Neural crest cell (in vitro differentiated cells): ENCODE measurements at places on chromosomes 7 and 10. TPM values are rescaled to one million over a fixed set of nuclear protein-coding genes. Genes with fewer than 3 reads are reported as not detected.

GRCh38 chr10:78905957-78906308, 162.8 kb upstream of the ZMIZ1 start:
- no peaks in the 10 kb centered on the region for H3K36me3 ChIP-seq
- no peak overlapping the region for H3K27ac ChIP-seq
- peaks cover 28% of the 10 kb centered on the region for H3K4me1 ChIP-seq
- DNase-seq, result no peak
- no peak overlapping the region for H3K4me3 ChIP-seq

DNA sequence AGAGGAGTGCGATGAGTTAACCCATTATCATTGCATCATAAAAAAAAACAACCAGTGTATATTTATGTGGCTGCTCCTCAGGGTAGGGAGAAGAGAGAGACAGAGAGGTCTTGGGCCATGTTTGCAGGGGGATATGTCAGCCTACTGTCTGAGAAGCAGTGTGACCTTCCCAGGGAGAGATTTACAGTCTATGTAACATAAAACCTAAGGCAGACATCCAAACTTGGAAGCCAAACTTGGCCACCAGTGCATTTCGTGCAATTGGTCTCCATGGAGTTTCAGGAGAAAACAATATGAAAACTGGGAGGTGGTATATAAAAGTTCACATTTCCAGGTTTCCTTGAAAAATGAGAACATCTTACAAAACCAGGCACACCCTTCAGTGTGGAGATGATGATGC, 85.9 kb upstream of the CXCL12 start:
- DNase-seq, result no peak
- no peak overlapping the region for H3K4me3 ChIP-seq
- peaks cover 4% of the 10 kb centered on the region for H3K4me1 ChIP-seq
- H3K27me3 ChIP-seq, result no peaks in the 10 kb centered on the region

DNA sequence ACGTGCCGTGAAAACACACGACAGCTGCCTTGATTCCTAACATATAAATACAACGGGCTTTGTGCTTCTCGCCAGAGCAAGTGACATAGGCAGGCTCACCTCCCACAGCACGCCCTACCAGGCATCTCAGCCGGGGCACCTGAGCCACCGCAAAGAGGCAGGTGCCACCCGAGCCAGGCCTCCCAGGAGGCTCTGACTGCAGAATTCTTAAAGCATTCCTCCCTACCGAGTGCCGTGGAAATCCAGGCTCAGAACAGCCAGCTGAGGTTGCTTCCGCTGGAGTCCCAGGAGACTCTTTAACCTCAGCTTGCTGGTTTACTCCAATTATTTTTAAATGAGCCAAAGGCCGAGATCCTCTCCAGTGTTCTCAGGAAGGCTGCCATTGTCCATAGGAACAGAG, 206.5 kb downstream of the USP6NL start:
- no peaks in the 10 kb centered on the region for H3K27me3 ChIP-seq
- no peak for DNase-seq
- H3K36me3 ChIP-seq, result peaks cover 5% of the 10 kb centered on the region
- H3K27ac ChIP-seq, result peak overlapping the region; percentile 67

DNA sequence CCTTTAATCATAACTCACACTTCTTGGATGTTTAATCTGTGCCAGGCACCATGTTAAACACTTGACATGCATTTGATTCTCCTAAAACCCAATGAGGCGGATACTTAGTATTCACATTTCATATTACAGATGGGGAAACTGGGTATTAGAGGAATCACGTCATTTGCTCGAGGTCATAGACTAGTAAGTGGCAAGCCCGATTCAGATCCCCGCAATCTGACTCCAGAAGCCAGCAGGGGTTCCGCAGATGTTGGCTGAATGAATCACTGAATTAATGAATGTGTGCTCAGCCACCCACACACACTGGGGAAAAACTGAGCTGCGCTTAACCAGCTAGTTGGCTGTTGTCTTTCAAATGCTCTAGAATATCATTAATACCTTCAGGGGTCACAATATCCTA, 22.5 kb upstream of the ENO4 start:
- H3K4me3 ChIP-seq, result no peak overlapping the region
- peaks cover 38% of the 10 kb centered on the region for H3K27me3 ChIP-seq
- no peaks in the 10 kb centered on the region for H3K36me3 ChIP-seq
- no peak overlapping the region for H3K27ac ChIP-seq
- H3K4me1 ChIP-seq, result peaks cover 3% of the 10 kb centered on the region

GRCh38 chr10:122323189-122323588, 51.3 kb upstream of the PLEKHA1 start:
- H3K4me3 ChIP-seq, result no peak overlapping the region
- peaks cover 2% of the 10 kb centered on the region for H3K36me3 ChIP-seq
- peaks cover 2% of the 10 kb centered on the region for H3K27me3 ChIP-seq
- no peaks in the 10 kb centered on the region for H3K4me1 ChIP-seq
- DNase-seq, result no peak

DNA sequence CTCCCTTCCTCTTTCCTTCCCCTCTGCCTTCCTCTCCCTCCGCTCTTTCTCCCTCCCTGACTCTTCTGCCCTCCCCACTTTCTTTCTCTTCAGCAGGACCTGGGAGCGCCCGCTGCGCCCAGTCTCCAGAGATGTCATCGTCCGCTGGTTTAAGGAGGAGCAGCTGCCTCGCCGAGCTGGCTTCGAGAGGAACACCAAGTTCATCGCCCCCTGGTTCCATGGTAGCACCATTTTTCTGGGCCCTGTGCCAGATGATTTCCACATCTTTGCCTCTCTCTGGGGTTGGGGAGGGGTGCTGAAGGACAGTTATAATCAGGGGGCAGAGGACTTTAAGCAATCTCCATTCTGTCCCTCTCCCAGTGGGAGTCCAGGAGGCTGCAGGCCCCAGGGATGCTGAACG, 71.6 kb downstream of the SH2D4B start:
- H3K27ac ChIP-seq, result no peak overlapping the region
- H3K36me3 ChIP-seq, result peaks cover 3% of the 10 kb centered on the region
- no peak overlapping the region for H3K4me3 ChIP-seq

Gene SDK1
- total RNA-seq, result 11.6 and 12.6 TPM in 2 replicates

Gene SMKR1
- total RNA-seq, result 2.5 and 5.3 TPM in 2 replicates

Gene OR6B1
- not detected in 2 replicates for total RNA-seq
